ENCODE measurements at places on chromosomes 4 and X. TPM values are rescaled to one million over a fixed set of nuclear protein-coding genes. Genes with fewer than 3 reads are reported as not detected.

DDIT4L gene
- 5.4 TPM for total RNA-seq

INTU gene
- 8.8 TPM for total RNA-seq

SCLT1 gene
- 18.9 TPM for total RNA-seq

MAGIX gene
- total RNA-seq, result 2.2 TPM

PDZD4 gene
- total RNA-seq, result 10.3 TPM

MAGED4B gene
- total RNA-seq, result 19.6 TPM

AP1S2 gene
- 18.9 TPM for total RNA-seq

NUDT9 gene
- total RNA-seq, result 20.6 TPM

GPR82 gene
- not detected for total RNA-seq

DOCK11 gene
- 20.6 TPM for total RNA-seq

KIAA0232 gene
- 29.0 TPM for total RNA-seq

SH3BP2 gene
- total RNA-seq, result 102 TPM

VMA21 gene
- 21.6 TPM for total RNA-seq

ZFP42 gene
- not detected for total RNA-seq

ADH1A gene
- not detected for total RNA-seq

MAGEB2 gene
- not detected for total RNA-seq

MTNR1A gene
- total RNA-seq, result not detected

AKAP14 gene
- total RNA-seq, result not detected

DNAAF6 gene
- not detected for total RNA-seq

MAGEB16 gene
- not detected for total RNA-seq

Measured in vagina (tissue), 2 donors.